Dermis blood vessel endothelial cell (primary cell): ENCODE measurements at places on chromosomes 4 and X.

GRCh38 chrX:100356351-100356896 is 53.6 kb downstream of the PCDH19 start:
- no peak for DNase-seq

- peak; percentile 22 for DNase-seq
Observed at GRCh38 chr4:78592088-78592783, 40.7 kb downstream of the ANXA3 start.

DNA sequence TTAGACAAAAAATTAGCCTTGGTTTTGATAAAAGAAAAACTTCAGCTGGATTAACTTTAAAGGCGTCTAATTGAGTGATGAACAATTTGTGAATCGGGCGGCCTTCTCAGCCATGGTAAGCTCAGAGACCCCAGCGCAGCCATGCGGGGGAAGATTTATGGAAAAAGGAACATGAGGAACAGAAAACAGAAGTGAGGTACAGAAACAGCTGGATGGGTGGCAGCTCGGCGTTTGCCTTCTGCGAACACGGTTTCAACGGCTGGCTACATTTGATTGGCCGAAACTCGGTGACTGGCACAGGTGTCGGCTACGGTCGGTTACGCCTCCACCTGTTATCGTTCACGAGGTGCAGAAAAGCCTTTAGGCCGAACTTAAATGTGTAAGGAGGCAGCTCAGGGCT is 401.4 kb upstream of the FAT1 start:
- DNase-seq, result no peak

DNA sequence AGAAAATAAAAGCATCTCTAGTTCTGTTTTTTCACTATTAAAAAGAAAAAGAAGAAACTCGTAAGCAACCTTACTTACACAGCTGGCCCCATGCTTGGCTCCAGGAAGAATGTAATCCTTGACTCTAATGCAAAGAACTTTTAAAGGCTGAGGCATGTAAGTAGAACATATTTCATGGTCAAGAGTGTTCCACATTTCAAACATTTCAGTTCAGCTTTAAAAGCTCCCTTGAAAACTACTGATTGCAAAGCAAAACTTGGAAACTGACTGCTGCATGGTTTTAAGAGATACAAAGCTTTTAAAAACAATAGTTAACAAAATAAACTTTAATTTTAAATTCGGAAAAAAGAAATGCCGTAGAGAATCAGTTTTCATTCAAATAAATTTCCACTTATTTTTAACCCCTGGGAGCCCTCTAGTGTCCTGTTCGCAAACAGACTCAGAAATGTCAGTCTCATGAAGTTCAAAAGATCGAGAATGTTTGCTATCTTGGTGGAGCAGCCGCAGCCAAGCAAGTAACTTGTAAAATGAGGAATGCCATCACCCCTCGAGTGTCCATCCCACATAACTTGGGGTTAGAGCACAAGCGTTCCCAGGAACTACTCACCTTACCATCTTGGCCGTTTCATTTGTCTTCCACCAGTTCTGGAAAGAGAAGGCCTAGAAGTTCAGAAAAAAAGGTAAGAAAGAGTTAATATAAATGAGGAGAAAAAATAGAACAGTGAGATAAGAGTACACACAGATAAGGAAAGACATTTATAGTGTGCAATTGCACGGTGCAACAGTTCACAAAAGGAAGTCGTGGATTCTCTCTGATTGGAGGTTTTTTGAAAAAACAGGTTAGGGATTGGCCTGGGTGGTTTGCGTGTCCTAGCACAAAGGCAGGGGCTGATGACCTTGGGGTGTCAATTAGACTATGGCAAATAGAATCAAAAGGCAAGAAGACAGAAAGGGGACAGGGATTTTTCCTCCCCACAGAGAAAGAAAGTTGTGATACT is at the start of gene GASK1B:
Gene GASK1B, minus strand, starts transcription at position 765 of the 998 bp plus-strand sequence. CDS start 1,650 bp downstream, outside the sequence.
- peak; percentile 83 for DNase-seq

GRCh38 chr4:82741188-82741587 is 57.4 kb downstream of the SCD5 start:
- no peak for DNase-seq

GRCh38 chr4:41542526-41543275 is 4.7 kb downstream of the LIMCH1 start:
- peak; percentile 63 for DNase-seq

GRCh38 chrX:108312011-108312410 is 126.2 kb downstream of the COL4A6 start:
- no peak for DNase-seq
